ENCODE measurements at places on chromosomes 7 and 10.

GRCh38 chr10:132273304-132273944 is 34.3 kb downstream of the STK32C start:
- H3K4me1 ChIP-seq: no peaks in the 10 kb centered on the region
- H3K36me3 ChIP-seq: no peaks in the 10 kb centered on the region
- no peak for DNase-seq
- H3K27ac ChIP-seq: no peak overlapping the region
- H3K27me3 ChIP-seq: no peaks in the 10 kb centered on the region
- H3K4me3 ChIP-seq: no peak overlapping the region

DNA sequence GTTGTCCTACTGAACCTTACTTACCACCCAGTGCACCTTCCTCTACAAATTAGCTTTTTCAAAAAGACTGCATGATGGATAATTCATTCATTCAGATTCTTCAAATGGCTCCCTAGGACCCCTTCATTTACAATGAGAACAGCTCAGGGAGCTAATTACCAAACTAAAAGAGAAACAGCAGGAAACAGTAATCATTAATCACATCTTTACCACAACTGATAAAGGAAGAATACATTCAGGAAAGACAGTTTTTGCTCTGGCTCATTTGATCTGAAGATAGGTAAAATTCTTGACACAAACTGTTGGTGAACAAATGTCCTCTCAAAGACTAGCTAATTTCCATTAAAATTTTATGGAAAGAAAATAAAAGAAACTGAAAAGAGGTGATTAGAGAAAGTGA is 1652.7 kb upstream of the LRRTM3 start:
- peaks cover 16% of the 10 kb centered on the region for H3K4me1 ChIP-seq
- H3K27me3 ChIP-seq: no peaks in the 10 kb centered on the region
- no peak overlapping the region for H3K27ac ChIP-seq
- DNase-seq: no peak
- no peak overlapping the region for H3K4me3 ChIP-seq
- no peaks in the 10 kb centered on the region for H3K36me3 ChIP-seq

DNA sequence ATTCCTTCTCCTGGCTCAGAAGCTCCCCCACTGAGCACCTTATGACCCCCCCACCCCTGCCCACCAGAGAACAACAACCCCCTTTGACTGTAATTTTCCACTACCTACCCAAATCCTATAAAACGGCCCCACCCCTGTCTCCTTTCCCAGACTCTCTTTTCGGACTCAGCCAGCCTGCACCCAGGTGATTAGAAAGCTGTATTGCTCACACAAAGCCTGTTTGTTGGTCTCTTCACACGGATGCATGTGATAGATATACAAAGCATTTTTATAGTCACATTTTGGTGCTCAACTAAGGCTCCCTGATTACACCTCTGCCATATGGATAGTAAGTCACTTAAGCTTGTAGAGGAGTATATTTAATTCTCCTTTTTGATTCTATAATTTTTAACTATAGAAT is 985.8 kb downstream of the REEP3 start:
- H3K36me3 ChIP-seq: no peaks in the 10 kb centered on the region
- H3K4me3 ChIP-seq: no peak overlapping the region
- H3K4me1 ChIP-seq: peaks cover 15% of the 10 kb centered on the region
- H3K27ac ChIP-seq: no peak overlapping the region
- no peaks in the 10 kb centered on the region for H3K27me3 ChIP-seq

DNA sequence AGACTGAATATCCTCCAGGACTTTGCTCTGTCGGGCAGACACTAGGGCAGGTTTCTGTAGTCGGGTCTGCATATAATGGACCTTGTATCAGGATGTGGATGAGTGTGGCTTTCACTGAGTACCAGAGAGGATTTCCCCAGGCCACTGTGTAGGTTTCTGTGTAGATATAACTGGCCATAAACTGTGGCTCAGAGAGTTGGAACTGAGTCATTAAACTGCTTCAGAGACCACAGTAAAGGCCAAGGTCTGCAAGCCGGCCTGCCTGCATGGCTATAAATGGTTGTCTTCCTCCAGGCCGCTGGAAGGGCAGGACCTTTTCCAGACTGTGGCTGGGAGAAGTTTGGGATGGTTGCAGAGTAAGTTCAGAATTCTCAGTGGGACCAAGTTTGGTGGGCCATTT is 16.9 kb downstream of the ZNF92 start:
- H3K27ac ChIP-seq: no peak overlapping the region
- H3K4me3 ChIP-seq: no peak overlapping the region
- H3K27me3 ChIP-seq: no peaks in the 10 kb centered on the region
- H3K36me3 ChIP-seq: peaks cover 50% of the 10 kb centered on the region
- no peak for DNase-seq

- H3K36me3 ChIP-seq: no peaks in the 10 kb centered on the region
- no peak for DNase-seq
- no peaks in the 10 kb centered on the region for H3K4me1 ChIP-seq
- H3K4me3 ChIP-seq: no peak overlapping the region
Measured at GRCh38 chr10:48236199-48236621, 38.3 kb downstream of the FRMPD2 start.

DNA sequence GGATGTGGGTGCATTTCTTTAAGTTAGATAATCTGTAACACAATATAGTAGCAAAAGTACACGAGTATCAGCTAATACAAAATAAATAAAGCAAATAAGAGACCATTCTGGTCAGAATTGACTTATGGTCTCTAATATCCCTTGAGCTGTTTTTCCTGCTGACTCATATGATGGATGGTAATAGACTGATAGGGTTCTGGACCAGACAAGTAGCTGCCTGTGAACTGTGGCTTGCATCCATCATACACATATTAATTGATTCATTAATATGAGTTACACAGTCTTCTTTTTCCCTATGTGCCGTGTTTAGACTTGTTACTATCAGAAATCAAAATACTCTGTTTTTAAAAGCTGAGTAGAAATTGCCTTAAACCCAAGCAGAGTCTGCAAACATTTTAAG is 762.8 kb downstream of the GATA3 start:
- H3K4me1 ChIP-seq: no peaks in the 10 kb centered on the region
- no peaks in the 10 kb centered on the region for H3K27me3 ChIP-seq
- no peaks in the 10 kb centered on the region for H3K36me3 ChIP-seq
- no peak overlapping the region for H3K4me3 ChIP-seq
- no peak overlapping the region for H3K27ac ChIP-seq

DNA sequence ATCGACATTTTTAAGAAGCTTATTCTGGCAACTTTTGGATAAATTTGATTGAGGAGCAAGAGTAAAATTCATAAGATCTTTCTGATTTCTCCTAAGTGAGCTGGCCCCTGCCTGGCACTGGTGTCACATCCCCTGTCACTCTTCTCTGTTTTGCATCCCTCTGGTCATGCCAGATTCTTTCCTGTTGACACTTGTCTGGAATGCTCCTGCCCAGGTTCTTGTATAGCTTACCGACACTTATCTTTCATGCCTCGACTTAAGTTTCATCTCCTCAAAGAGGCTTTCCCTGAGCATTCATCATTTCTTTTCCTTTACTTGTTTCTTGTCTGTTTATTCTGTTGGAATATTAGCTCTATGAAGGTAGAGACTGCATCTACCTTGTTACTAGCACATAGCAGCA is 22.2 kb upstream of the AASS start:
- no peak overlapping the region for H3K4me3 ChIP-seq
- H3K27ac ChIP-seq: no peak overlapping the region
- H3K27me3 ChIP-seq: no peaks in the 10 kb centered on the region
- no peaks in the 10 kb centered on the region for H3K36me3 ChIP-seq

GRCh38 chr10:48882881-48883280 is 56.8 kb downstream of the LRRC18 start:
- no peaks in the 10 kb centered on the region for H3K4me1 ChIP-seq
- no peak for DNase-seq
- H3K4me3 ChIP-seq: no peak overlapping the region
- no peak overlapping the region for H3K27ac ChIP-seq
- H3K36me3 ChIP-seq: no peaks in the 10 kb centered on the region

DNA sequence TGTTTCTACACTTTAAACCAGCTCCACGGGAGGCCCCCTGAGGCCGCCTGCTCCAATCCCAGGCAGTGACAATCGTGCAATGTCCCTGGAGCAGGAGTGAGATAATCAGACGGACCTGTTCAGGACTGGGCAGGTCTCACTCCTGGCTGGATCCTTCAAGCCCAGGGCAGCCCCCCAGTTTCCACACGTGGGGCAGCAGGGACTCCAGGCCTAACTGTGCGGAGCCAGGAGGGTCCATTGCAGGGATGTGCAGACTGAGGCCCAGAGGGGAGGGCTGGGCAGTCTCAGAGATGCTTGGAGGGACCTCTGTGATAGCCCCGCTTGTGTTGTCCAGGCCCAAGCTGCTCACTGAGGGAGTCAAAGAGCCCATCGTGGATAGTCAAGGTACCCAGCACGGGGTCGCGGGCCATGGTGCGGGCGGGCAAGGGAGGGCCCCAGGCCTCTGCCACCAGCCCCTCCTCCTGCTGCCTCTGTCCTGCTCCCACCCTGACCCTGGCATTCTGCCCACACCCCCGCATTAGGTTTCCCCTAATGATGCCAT is 110.5 kb upstream of the KCTD7 start:
- no peaks in the 10 kb centered on the region for H3K4me1 ChIP-seq
- H3K4me3 ChIP-seq: no peak overlapping the region
- no peaks in the 10 kb centered on the region for H3K27me3 ChIP-seq
- H3K36me3 ChIP-seq: no peaks in the 10 kb centered on the region
- DNase-seq: no peak

- H3K36me3 ChIP-seq: no peaks in the 10 kb centered on the region
- DNase-seq: no peak
- H3K4me3 ChIP-seq: no peak overlapping the region
- peaks cover 76% of the 10 kb centered on the region for H3K4me1 ChIP-seq
Measured at GRCh38 chr7:2525658-2526630, 6.4 kb downstream of the LFNG start.

- H3K27ac ChIP-seq: no peak overlapping the region
- peaks cover 23% of the 10 kb centered on the region for H3K36me3 ChIP-seq
- no peaks in the 10 kb centered on the region for H3K4me1 ChIP-seq
- H3K4me3 ChIP-seq: no peak overlapping the region
- DNase-seq: no peak
Measured at GRCh38 chr7:30584415-30584814, 10.3 kb upstream of the GARS1 start.

DNA sequence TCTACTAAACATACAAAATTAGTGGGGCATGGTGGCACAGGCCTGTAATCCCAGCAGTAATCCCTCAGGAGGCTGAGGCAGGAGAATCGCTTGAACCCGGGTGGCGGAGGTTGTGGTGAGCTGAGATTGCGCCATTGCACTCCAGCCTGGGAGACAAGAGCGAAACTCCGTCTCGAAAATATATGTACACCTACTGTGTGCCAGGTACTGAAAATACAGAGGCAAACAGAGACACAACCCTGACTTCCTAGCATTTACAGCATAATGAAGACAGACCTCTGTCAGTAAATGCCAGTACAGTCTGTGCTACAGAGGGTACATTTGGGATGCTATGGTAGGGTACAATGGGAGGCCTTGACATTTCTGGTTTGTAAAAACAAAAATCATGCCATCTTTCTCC is 66.6 kb downstream of the ABCC2 start:
- no peak overlapping the region for H3K27ac ChIP-seq
- no peak overlapping the region for H3K4me3 ChIP-seq
- DNase-seq: no peak
- no peaks in the 10 kb centered on the region for H3K36me3 ChIP-seq
- peaks cover 3% of the 10 kb centered on the region for H3K4me1 ChIP-seq

DNA sequence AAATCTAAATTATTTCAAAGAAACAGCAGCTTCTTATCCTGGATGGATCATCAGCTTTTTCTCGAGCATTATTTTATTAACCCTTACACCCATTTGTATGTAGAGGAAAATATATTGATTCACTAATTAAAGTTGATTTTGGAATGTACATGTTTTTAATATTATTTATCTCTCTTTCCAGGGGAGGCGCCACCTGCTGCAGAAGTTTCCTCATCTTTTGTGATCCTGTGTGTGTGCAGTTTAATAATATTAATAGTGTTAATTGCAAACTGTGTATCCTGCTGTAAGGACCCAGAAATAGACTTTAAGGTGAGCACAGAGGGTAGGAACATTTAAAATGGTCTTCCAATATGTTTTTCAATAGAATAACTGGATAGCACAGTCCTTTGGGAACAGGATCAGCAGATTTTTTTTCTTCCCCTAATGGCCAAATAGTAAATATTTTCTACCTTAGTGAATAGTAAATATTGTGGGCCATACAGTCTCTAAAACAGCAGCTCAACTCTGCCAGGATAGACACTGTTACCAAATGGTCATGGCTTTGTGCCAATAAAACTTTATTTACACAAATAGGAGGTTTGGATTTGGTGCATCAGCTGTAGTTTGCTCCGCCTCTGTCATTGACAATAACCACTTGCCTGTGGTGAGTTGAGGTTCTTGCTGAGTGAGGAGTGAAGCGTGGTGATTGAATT is 30.6 kb downstream of the LMTK2 start:
- H3K4me1 ChIP-seq: peaks cover 42% of the 10 kb centered on the region
- no peaks in the 10 kb centered on the region for H3K27me3 ChIP-seq
- DNase-seq: no peak
- no peak overlapping the region for H3K27ac ChIP-seq
- H3K36me3 ChIP-seq: peaks cover 7% of the 10 kb centered on the region

DNA sequence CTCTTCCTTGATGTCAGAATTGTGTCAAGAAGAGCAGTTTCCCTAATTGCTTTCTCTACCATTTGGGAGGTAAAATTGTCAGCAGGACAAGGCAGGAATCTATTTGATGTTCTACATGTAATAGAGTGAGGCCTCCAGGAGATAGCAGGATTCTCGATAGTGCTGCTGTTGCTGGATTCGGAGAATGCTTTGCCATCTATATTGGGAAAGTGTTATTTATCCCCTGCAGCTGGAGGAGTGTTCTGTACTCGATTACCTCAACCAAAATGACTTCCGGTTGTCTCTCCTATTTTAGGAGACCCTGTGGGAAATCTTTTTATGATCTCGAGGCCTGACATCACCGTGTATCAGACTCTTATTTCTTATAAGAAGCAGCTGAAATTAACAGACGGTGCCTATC is 217.1 kb downstream of the TMEM178B start:
- H3K4me1 ChIP-seq: no peaks in the 10 kb centered on the region
- peaks cover 29% of the 10 kb centered on the region for H3K27me3 ChIP-seq
- H3K36me3 ChIP-seq: no peaks in the 10 kb centered on the region
- no peak overlapping the region for H3K27ac ChIP-seq
- no peak for DNase-seq

DNA sequence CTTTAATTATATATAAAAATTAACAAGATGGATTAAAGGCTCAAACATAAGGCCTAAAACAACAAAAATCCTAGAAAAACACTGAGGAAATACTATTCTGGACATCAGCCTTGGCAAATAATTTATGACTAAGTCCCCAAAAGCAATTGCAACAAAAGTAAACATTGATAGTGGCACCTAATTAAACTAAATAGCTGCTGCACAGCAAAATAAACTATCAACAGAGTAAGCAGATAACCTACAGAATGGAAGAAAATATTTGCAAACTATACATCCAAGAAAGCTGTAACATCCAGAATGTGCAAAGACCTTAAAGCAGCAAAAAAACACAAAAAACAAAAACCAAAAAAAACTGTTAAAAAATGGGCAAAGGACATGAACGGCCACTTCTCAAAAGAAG is 384.0 kb upstream of the SEMA3D start:
- H3K4me3 ChIP-seq: no peak overlapping the region
- no peaks in the 10 kb centered on the region for H3K36me3 ChIP-seq
- no peaks in the 10 kb centered on the region for H3K4me1 ChIP-seq
- H3K27me3 ChIP-seq: no peaks in the 10 kb centered on the region
- no peak overlapping the region for H3K27ac ChIP-seq
- DNase-seq: no peak
